Left forelimb (tissue), 1 donor: ENCODE measurements at places on chromosomes 5 and 9.

- DNase-seq: peak; percentile 54
These were observed 24.2 kb downstream of the TCF7 start for GRCh38 chr5:134138416-134139376.

DNA sequence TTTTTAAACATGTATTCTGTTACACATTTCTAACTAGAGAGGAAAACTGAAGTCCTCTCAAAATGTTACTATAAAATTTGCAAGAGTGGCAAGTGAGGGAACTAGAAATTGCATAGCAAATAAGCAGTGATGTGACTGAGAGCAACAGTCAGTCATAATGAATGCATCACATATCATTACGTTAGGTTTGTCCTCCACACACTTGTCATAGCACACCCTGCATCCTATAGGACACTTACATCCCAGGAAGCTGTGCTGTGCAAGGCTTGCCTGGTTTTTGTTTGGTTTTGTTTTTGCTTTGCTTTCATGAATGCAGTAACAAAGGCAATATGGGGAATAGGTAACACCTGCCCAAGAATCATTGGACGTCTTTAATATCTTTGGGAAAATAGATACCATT, 10.8 kb downstream of the NFIB start:
- DNase-seq: no peak

- no peak for DNase-seq
These were observed 15.7 kb downstream of the LVRN start for GRCh38 chr5:115977988-115978387.

- no peak for DNase-seq
These were observed 35.1 kb downstream of the CTNNAL1 start for GRCh38 chr9:108978205-108978604.

GRCh38 chr9:6576987-6577386, 68.5 kb downstream of the GLDC start:
- DNase-seq: no peak

DNA sequence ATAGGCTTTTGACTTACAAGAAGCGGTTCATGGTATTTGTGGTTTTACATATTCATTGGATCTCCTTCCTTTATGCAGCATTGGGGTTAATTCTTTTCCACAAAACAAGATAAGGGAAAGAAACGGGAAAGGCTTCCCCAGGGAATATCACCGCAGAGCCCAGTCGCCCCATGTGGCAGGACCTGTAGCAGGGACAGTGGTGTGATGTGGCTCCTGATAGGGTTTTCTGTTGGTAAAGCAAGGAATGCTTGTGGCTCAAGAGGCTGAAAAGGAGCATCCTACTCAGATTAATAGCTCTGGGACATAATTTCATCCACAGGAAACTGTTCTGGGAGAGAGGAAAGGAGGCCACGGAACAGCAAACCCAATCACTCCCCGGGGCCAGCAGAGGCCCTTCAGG, 699.9 kb downstream of the MTRR start:
- no peak for DNase-seq

- no peak for DNase-seq
These were observed 59.1 kb upstream of the TBC1D2 start for GRCh38 chr9:98314381-98315066.

DNA sequence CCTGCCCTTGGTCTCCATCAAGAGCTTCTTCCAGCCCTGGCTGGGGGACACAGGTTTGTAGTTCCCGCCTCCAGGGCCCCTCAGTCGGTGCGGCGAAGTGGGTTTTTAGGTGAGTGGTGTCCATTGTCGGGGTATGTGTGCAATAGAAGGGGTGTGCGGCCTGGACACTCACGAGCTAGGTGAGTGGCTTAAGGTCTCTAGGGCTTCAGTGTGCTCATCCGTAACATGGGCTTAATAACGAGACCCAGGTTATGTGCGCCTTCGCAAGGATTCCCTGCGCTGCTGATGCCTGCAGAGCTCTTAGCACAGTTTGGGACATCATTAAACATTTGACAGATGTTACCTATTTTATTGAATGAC, 656 bp downstream of the CEP78 start:
- no peak for DNase-seq

GRCh38 chr5:24141046-24141445, 503.7 kb downstream of the CDH10 start:
- peak; percentile 65 for DNase-seq

- no peak for DNase-seq
These were observed 68.9 kb upstream of the EQTN start for GRCh38 chr9:27365707-27366376.
